ENCODE measurements at places on chromosomes 2 and 18.

GRCh38 chr2:127164761-127165538, 55.1 kb downstream of the CYP27C1 start:
- DNase-seq: no peak

DNA sequence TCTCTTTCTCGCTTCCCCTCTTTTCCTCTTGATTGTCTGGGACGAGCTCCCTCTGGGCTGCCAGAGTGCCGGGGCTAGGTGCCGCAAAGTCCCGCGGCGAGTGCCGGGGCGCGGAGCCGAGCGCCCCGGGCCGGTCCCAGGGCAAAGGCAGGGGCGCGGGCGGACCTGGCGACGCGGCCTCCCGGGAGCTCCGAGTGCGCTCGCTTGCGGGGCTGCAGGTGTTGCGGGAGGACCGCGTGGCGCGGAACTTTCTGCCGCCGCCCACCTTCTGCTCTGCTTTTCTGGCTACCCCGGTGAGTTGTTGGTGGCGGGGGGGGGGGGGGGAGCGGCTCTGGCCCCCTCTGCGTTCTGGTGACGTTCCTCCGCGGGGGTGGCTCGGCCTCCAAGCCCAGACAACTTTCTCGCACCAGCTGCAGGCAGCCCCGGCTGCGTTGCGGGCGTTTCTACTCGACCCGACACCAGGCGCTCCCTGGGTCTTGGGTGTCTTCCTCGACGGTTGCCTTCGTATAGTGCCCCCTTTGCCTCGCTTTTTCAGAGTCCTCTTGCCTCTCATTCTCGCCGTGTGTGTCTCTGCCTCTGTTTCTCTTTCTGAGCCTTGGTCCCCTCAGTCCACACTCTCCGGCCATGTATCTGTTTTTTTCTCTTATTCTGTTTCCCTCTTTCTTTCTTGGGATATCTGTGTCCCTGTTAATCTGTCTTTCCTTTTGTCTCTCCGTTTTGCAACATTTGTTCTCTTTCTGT, 759 bp downstream of the GALNT13 start:
- no peak for DNase-seq

GRCh38 chr2:127085317-127085681, 21.7 kb downstream of the BIN1 start:
- no peak for DNase-seq

DNA sequence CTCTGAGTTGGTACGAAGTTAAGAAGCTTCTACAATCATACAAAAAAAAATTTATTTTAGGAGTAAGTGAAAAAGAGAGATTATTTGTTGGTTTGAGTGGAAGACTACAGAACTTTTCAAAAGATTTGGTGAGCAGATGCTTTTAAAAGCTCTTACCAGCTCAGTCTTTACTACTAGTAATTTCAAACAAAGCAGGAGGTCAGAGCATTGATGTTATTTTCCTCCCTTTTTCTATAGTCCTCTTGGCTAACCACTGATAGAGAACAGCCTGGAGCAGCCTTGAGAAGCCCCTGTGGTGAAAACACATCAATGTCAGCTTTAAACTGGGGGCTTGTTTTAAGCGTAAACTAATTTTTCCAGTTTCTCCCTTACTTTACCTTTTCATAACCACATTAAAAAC, 559.3 kb upstream of the CDH2 start:
- no peak for DNase-seq

GRCh38 chr2:70984576-70985282, 6.3 kb downstream of the ANKRD53 start:
- no peak for DNase-seq

DNA sequence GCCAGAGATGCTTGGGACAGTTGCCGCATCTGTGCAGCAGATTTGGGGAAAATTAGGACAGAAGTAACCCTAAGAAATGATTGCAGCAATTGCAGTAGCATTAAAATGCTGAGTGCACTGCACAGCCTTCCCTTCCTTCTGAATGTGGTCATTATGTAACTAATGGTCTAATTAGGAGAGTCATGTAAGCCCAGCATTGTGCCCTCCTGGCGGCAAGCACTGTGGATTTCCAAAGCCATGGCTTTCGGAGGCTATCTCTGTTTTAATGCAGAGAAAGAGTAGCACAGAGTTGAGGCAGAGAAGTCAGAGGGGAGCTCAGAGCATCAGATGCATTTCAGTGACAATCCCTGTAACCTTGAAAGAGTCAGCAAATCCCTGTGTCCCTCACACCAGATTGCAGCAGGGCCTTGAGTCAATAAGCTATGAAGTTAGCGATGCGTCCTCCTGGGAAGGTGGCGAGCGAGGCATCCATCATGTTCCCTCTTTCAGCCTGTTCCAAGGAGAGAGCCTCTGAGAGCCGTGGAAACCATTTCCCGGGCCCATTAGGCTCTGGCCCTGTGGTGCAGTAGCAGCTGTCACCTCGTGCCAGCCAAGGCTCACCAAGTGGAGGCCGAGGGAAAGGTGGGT, 307.2 kb downstream of the FBXO15 start:
- DNase-seq: no peak

DNA sequence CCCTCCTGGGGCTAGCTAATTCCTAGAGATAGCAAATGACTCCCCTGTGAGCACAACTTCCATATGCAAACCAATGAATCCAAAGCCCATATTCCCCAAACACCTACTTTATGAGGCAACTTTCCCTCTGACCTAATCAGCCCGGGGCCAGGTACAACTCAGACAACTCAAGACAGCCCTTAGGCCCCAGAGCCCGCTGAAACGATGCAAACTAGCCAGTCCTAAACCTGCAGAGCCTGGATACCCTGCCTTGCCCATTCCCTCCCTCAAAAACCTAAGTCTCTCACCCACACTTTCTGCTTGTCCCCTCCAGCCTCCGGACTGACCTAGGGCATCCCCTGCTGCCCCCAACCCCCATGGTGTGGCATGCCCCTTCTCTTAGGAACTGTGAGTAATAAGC, 142.8 kb downstream of the ACTR3 start:
- DNase-seq: no peak

DNA sequence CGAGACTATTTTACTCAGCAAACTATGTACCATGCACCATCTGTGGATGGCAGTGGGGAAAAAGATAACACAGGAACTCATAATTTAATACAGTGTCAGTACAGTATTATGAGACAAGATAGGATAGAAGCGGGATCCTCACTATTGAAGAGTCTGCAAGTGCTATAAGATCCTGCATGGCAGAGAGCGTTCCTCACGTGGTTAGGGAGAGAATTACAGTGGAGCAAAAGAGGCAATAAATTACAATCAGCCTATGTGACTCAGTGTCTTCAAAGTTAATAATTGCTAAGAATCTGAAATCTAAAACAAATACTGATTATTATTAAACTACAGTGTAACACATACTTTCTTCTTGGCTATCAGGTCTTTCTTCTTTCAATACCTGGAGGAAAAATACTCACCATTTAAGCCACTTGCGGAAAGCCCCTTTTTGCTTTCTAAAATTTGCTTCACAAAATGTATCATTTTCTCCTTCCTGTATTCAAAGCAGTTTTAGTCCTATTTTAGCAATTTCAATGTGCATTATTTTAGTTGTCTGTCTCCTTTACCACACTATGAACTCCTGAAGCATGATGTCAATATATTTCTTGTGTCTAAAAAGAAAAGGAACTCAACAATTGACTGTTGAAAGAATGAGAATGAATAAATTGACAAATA, 342.9 kb downstream of the SPAG16 start:
- DNase-seq: no peak

DNA sequence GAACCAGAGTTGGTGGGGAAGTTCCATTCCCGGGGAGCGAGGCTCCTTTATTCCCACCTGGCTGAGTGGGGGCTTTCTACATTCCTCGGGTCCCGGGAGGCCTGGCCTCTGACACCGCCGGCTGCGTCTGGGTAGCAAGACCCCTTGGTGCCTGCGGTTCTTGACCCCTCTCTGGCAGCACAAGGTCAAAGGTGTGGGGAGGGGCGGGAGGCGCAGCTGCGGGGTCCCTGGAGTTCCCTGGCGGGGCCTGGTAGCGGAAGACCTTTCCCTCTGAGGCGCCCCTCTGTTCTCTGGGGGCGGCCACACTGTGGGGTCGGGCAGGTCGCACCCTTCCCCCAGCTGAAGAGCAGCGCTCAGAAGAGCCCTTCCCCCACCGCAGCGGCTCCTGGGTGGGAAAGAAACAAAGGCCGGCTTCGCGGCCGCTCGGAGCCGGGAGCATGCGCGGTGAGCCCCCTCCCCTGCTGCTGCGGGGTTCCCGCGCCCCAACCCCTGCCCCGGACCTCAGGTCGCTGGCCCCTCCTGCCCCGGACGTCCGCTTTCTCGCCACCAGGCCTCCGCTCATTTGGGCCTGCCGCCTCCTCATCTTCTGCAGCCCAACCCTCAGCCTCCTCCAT, 146.3 kb downstream of the ANKRD44 start:
- no peak for DNase-seq

- DNase-seq: no peak
Observed at GRCh38 chr2:240300261-240300821, 135.1 kb upstream of the GPC1 start.

- no peak for DNase-seq
Observed at GRCh38 chr2:28425464-28425835, 32.8 kb downstream of the FOSL2 start.

DNA sequence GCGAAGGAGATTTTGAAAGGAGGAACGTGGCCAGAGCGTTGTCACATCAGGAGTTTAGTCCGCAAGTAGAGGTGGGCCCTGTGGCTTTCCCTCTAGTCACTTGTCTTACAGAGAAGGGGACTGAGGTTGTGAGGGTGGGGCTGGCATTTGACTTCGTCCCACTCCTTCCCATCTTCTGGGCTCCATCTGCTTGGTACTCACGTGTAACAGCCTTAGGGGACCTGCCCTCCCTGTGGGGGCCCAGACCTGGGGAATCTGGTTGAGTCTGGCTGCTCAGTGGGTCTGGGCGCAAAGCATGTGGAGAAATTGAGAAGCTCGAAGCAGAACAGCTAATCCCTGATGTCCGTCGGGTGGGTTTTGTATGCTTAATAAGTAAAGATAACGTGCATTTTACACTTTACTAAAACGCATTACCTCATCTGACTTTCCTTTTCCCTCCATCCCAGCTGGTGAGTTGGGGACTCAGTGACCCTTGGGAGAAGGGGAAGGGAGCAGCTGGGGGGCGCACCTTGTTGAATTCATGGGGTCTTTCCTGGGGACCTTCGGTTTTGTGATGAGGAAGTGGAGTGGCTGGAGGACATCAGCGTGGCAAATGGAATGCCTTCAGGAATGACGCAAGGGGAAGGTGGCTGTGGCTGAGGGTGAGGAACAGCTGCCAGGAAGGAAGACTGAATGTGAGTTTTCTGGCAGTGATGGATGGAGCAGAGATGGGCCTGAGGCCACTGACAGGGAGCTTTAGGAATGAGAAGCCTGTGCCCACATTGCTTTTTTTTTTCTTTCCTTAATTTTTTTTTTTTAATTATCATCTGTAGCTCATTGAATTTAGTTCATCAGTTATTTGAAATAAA, 44.8 kb downstream of the ASAP2 start:
- DNase-seq: peak; percentile 63

DNA sequence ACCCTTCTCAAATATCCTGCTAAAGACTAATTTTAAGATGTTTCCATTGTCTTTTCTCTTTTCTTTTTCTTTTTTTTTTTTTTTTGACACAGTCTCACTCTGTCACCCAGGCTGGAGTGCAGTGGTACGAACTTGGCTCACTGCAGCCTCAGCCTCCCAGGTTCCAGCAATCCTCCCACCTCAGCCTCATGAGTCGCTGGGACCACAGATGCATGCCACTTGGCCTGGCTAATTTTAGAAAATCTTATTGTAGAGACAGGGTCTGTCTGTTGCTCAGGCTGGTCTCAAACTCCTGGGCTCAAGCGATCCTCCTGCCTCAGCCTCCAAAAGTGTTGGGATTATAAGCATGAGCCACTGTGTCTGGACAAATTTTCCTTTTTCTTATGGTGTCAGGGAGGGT, 167.5 kb downstream of the MCFD2 start:
- DNase-seq: no peak

DNA sequence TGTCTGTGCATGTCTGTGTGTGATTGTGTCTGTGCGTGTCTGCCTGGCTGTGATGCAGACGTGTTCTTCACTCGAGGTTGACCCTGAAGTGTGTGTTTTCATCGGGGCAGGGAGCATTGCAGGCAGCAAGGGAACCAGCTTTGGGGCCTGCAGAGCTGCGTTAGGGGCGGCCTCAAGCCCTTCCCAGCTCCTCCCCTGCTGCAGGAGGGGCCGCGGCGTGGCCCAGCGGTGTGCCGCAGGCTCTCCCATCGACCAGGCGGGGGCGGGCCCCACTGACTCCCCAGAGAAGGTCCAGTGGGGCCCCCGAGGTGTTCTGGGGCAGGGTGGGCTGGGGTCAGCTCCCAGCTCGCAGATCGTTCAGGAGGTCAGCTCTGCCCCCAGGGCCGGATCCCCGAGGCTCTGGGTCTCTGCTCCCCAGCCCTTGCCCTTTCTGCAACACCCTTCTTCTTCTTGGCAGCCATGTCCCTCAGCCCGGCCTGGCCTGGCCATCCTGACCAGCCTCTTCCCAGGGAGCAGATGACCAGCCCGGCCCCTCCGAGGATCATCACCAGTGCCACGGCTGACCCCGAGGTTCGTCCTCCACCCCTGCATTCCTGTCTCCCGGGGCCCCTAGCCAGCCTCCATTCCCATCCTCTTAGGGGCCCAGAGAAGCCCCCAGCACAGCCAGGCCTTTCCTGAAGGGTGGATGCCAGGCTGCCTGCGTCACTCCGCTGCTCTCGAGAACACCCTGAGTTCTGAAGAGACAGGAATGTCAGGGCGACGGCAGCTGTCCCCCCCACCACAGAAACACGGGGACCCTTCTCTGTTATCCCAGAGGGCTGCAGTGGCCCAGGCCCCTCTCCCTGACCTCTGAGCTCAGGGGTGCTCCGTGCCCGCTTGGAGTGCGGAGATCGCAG, 11.1 kb upstream of the KLHL30 start:
- DNase-seq: peak; percentile 24

DNA sequence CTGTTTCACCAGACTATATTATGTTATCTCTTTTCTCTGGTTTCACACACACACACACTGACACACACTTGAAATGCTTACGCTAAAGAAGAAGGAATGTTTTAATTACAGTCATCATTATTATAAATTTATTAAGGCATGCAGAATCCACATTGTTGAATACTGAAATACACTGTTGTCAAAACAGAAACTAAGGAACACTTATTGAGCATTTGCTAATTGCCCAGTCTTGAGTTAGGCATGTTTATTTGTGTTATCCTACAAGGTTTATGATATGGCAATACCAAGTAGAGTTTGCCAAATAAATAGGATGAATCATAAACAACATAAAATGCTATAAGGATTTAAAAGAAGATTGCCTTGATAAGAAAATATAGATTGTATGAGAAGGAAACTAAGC, 917.0 kb upstream of the PIK3C3 start:
- DNase-seq: no peak

Measured in skeletal muscle cell (primary cell).